ENCODE measurements at places on chromosomes 6 and 20.

- no peak for DNase-seq
Measured at GRCh38 chr6:75280131-75280855, 4.3 kb downstream of the TMEM30A start.

- DNase-seq, result no peak
Measured at GRCh38 chr6:11596640-11597237, 59.2 kb downstream of the TMEM170B start.

GRCh38 chr6:3546121-3546520, 89.3 kb upstream of the SLC22A23 start:
- no peak for DNase-seq

GRCh38 chr20:25508083-25508770, 77.1 kb downstream of the NINL start:
- DNase-seq, result peak; percentile 79

GRCh38 chr6:41335943-41336342, 535 bp downstream of the NCR2 start:
- DNase-seq, result no peak

DNA sequence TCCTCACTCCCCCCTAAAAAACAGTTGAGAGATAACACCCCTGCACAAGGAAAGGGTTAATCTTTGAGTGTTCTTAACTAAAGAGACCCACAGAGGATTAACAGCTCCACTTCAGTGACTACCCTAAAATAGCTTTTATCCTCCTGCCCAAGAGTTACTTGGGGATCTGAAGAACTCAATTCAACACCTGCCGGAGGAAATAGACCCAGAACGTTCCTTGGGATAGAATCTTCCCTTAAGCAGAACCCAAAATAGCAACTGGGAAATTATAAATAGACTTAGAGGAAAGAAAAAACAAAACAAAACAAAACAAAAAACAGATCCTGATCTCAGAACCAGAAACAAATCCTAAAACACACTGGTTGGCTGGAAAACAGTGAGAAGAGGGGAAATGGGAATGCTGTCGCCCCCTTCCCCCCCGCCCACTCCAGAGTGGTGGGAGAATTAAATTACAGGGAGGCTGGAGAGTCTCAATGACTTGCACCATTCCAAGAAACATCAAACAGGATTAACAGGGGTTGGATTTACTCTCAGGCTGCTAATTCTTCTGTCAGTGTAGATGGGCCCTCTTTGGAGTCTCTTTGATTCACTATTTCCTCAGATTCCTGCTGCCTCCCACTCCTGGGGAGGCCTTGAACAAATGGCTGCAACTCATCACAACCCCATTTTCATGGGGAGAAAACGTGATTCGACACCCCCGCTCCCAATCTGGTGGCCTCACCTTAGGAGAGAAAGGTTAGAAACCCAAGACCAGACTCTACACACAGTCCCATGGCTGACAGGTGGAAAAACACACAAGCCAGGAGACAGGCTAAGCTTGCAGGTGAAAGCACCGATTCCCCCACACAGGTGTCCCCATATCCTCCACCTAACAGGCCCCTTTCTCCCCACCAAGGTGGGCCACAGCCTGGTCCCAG, 1.4 kb downstream of the PLAGL2 start:
- DNase-seq, result no peak

GRCh38 chr6:82144007-82144851, 103.3 kb downstream of the IBTK start:
- DNase-seq, result peak; percentile 81

GRCh38 chr6:147709396-147710272, 201.1 kb downstream of the SAMD5 start:
- peak; percentile 67 for DNase-seq

GRCh38 chr6:11356404-11357155, 124.1 kb upstream of the NEDD9 start:
- no peak for DNase-seq

DNA sequence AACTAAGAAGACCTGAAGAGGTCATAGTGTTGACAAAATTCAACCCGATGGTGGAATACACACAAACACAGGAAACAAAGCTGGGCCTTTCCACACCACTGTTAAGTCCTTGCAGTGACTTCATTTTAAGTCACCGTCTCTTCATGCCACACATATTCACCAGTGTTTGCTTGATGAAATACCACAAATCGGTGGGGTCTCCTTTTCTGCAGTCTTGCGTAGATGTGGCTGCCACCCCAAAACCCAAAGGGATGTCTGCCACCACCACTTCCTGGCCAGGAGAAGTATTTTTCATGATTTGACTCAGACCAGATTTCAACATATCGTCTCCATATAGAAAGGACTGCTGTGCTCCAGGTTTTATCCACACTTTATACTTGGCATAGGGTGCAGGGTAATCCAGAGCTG, 11.0 kb upstream of the COL10A1 start:
- no peak for DNase-seq

GRCh38 chr6:36643977-36644376, 34.5 kb upstream of the CDKN1A start:
- DNase-seq, result no peak

DNA sequence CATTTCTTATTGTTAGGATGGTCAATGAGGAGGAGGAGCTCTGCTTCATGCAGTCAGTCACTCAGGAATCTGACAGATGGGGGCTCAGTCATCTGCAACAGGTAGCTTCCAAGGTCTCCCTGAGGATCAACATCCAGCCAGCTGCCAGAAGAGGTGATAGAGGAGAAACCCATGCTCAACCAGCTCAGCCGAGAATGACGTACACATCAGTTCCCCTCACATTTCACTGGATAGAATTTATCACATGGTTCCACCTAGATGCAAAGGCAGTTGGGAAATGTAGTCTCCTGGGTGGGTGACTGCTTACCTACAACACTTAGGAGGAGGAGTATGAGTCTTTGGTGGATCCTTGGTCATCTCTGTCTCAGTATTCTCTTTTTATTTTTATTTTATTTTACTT, 144.5 kb downstream of the CEBPB start:
- DNase-seq, result peak; percentile 44

GRCh38 chr20:17507531-17507930, 23.6 kb downstream of the BFSP1 start:
- no peak for DNase-seq

- DNase-seq, result no peak
Measured at GRCh38 chr6:62998022-62998421, 213.2 kb upstream of the FKBP1C start.

- DNase-seq, result no peak
Measured at GRCh38 chr20:39993742-39994141, 695.3 kb downstream of the MAFB start.

DNA sequence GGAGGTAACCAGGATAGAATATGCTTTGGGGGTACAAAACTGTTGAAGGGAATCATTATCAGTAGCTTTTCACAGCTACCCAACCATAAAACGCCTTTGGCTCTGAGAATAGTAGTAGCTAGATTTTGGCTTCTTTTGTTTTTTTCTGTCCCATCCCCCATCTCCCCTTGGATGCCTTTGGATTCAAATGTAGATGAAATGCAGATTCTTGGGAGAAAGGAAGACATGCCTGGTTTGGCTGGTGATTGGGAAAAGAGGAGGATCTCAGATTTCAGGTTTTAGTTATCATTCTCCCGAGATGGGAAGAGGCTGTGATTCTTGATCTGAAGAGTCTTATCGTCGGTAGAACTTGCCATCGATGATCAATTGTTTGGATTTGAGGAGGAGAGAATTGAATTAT, 3.5 kb upstream of the CDYL start:
- no peak for DNase-seq

GRCh38 chr6:138211048-138211581, 7.2 kb downstream of the PBOV1 start:
- no peak for DNase-seq

- DNase-seq, result no peak
Measured at GRCh38 chr6:157893238-157893637, 70.2 kb downstream of the SNX9 start.

DNA sequence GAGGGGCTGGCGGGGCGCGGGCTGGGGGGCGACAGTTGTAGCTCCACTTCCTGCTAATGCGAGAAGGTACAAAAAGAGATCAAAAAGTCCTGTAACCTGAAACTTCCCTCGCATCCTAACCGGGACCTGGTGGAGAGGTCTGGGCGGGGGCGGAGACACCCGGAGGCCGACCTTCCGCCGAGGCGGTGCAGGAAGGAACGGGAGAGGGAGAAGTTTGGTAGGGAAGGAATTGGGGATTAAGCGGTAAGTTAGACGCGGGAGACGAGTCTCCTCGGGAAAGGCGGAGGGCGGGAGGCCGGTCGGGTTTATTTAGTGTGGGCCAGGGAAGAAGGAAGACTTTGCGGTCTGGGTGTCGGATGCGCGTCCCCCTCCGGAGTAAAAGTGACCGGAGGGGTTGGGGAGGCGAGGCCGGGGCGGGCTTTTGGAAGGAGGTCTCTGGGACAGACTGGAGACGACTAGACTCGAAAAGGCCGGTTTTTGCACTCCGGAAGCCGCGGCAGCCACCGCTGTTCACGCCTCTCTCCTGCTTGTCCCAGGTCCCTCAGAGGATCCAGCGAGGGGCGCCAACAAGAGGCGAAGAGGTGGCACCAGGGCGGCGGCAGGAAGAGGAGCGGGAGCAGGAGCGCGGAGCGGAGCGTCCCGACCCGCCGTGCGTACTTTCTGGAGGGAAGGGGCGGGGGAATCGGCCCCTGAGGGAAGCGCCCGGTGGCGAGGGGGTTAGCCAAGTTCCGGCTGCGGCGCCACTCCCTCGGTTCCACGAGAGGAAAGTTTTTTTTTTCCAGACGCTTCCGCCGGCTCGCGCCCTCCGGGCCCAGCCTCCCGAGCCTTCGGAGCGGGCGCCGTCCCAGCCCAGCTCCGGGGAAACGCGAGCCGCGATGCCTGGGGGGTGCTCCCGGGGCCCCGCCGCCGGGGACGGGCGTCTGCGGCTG, 734 bp downstream of the TPBG start:
- peak; percentile 77 for DNase-seq

- peak; percentile 14 for DNase-seq
Measured at GRCh38 chr6:15389765-15390723, 144.2 kb downstream of the JARID2 start.

GRCh38 chr6:89689732-89690131, 51.2 kb upstream of the LYRM2 start:
- DNase-seq, result no peak

GRCh38 chr6:107353773-107354382, 105.5 kb downstream of the PDSS2 start:
- DNase-seq, result no peak

- no peak for DNase-seq
Measured at GRCh38 chr6:78999737-79000136, 78.3 kb downstream of the PHIP start.

DNA sequence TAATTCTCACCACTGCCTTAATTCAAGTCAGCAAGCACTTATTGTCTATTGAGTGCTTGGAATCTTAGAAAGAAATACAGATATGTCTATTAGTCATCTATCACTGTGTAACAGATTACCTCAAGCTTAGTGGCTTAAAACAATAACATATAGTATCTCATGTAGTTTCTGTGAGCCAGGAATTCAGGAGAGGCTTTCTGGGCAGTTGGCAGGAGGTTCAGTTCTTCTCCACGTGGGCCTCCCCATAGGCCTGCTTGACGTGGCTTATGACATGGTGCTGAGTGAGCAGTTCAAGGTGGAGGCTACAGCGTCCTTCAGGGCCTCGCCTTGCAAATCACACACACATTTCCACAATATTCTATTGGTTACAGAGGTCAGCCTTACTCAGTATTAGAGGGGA, 69.7 kb downstream of the DTD1 start:
- no peak for DNase-seq
